ENCODE measurements at places on chromosomes 13 and 19.

DNA sequence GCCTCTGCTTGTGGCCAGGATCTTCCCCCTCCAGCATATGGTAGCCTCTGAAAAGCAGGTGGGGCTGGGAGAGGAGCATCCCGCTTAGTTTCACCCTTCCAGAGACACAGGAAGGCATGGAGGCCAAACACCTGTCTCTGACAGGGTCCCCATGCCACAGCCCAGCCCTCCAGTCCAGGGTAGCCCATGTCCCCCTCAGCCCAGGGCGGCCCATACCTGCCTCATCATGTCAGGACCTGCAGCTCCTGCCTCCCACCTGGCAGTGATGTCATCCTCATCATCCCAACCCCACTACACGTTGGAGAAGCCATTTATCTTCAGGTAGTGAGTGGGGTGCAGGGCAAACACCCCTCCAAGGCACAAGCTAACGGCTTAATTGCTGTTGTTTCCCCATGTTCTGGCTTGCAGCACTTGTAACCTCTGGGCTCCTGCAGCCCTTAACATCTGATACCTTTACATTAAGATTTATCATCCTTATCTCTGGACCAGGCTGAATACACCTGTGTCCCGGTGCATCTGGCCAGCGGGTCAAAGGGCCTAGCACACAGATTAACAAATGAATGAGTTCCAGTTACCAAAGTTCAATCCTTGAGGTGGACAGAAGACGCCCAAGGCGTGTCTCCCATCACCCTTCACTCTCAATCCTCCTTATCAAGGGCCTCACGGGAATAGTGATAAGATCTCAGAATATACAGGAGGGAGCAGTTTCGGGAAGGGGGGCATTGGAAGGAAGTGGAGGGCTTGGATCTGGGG is 22.2 kb downstream of the ZNF175 start:
- no peak for DNase-seq

DNA sequence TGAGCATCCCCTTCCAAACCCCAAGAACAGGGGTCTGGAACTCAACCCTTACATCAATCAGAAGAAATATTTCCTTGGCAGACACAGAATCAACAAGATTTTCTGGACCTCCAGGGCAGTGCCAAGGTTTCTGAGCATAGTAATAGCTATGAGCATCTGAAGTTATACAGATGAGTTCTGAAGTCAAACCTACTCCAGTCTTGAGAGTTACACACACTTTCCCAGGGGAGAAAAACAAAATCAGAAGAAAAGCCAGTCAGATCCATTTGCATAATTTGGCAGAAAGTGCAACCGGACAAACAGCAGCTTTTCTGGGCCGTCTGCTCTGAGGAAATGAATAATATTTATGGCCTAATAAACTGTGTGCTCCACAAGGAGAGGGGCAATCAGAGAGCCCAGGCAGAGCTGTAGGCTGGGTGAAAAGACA is 93.1 kb downstream of the KL start:
- DNase-seq = no peak

DNA sequence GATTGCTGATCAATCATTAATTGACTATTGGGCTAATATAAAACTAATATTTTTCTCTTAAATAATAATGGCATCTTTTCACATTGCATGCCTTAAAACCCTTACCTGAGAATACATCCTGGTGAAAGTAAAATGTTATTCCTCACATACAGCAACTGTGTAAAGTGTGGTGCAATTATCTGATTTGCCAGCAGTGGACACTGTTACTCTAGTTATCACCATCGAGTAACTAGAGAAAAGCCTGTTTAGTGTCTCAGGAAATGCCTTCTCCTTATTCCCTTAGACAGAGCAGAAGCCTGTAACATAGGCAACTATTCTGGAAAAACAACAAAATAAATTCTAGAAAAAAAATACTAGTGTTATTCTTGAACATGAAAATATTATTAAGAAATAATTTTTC is 459.8 kb downstream of the FGF14 start:
- no peak for DNase-seq

DNA sequence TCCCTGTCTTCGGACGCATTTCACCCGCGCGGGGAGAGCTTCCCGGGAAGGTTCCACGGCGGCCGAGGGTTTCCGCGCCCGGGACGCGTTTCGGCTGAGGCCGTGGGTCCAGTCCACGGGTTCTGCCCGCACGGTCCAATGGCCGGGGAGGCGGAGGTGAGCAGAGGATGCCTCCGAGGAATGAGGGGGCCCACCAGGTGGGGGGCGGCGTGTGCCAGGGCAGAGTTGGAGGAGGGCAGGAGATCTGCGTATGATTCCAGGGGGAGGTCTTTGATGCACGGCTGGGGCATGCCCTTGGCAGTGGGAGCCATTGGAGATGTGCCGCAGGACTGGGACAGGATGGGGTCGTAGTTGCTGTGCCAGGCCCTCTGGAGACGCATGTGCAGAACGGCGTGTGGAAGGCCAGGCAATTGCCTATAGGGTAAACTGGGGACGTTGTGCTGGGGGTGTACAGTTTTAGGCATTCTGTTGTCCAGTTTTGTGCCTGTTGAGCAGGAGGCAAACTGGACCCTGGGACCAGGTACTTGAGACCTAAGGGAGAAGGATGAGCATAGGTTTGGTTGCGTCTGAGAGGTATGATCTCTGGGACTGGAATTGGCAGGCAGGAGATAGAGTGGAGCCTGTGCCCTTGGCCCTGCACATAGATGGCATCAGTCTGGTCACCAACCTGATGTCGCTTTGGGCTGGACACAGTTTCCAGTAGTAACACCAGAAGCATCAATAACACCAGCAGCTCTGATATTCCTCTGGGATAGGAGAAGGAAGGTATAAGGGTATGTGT is 751 bp downstream of the ZNF584 start:
- peak; percentile 44 for DNase-seq

DNA sequence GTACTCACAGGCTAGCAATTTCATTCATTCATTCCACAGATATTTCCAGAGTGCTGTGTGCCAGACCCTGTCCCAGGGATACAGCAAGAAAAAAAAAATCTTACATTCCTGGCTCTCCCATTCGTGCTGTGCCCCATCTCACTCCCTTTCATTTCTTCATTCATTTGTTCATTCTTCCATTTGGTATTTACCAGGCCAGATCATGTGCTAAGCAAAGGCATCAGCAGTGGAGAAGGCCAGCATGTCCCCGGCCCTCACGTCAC is 2.3 kb downstream of the MAP3K10 start:
- no peak for DNase-seq

- no peak for DNase-seq
Measured at GRCh38 chr13:50745542-50746115, 97.9 kb downstream of the DLEU7 start.

DNA sequence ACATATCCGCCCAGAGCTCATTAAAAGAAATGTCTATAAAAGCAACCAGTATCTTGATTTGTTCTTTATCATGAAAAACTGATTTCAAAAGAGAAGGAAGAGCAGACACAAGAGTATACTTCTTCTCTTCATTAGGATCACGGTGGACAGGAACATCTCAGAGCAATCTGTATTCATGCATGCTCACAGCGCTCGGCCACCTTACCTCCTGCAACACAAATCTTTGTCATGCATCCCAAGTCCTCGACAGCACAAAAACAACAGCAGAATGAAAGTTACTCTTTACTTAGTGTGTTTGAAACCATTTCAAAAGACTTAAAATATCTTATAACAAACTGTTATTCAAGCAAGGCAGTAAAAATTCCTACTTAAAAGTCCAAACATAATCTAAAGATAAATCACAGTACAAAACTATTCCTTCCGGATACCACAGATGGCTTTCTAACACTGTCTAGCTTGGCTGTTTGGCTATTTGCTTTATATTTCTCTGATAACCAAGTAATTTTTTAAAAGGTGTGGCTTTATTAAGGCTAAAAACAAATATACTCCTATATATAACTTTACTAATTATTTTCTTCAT is 174.5 kb downstream of the TBC1D4 start:
- no peak for DNase-seq

- no peak for DNase-seq
Measured at GRCh38 chr19:16897856-16898161, 9.0 kb downstream of the F2RL3 start.

DNA sequence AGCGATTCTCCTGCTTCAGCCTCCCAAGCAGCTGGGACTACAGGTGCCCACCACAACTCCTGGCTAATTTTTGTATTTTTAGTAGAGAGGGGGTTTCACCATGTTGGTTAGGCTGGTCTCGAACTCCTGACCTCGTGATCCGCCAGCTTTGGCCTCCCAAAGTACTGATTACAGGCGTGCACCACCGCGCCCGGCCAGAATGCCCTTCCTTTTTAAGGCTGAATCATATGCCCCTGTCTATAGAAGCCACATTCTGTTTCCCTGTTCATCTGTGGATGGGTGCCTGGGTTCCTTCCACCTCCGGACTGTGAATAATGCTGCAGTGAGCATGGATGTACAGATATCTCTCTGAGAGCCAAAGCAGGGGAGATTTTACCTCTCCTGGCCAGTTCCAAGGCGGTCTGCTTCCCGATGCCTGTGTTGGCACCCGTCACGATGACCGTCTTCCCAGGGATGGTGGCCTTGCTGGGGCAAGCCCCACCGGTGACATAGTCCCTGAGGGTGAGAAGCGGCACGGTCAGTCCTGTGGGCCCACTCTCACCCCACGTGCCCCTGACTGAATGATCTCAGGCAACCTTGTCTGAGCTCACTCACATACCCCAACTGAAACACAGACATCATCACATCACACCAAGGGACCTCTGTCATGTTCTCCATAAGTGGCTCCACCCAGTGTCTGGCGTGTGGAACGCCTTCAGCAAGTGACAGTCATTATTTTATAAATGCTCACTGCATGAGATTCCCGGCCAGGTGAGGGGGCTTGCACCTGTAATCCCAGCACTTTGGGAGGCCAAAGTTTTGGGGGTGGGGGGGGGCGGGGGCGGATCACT is 4.0 kb downstream of the RDH13 start:
- no peak for DNase-seq

- DNase-seq = peak; percentile 7
Measured at GRCh38 chr13:43193789-43194420, 170.5 kb downstream of the DNAJC15 start.

GRCh38 chr13:30504081-30504480 is 38.3 kb upstream of the HMGB1 start:
- DNase-seq = no peak

GRCh38 chr19:45507872-45508416 is 665 bp downstream of the VASP start:
- peak; percentile 10 for DNase-seq

GRCh38 chr13:29748097-29748496 is 102.3 kb downstream of the UBL3 start:
- no peak for DNase-seq

- DNase-seq = peak; percentile 67
Measured at GRCh38 chr19:3544742-3545668, 6.0 kb downstream of the TEKTIP1 start.

DNA sequence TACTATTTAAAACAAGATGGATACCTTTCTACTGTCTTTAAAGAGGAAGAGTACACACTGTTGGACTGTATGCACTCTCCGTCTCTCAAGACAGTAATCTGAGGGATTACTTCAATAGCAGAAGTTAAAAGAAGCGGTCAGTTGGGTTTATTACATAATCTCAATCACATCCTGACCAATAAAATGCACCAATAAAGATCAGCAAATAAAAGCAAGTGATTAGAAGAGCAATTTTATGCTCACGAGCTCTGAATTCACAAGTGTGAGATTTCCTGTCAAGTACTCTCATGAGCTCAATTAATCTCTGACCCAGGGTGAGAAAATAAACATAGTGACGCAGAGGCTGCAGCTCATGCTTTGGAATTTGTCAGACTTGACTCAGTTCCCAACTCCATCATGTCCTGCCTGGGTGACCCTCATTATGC is 12.2 kb downstream of the ABCC4 start:
- DNase-seq = no peak

GRCh38 chr13:28339419-28339818 is 155.5 kb downstream of the FLT1 start:
- DNase-seq = no peak

DNA sequence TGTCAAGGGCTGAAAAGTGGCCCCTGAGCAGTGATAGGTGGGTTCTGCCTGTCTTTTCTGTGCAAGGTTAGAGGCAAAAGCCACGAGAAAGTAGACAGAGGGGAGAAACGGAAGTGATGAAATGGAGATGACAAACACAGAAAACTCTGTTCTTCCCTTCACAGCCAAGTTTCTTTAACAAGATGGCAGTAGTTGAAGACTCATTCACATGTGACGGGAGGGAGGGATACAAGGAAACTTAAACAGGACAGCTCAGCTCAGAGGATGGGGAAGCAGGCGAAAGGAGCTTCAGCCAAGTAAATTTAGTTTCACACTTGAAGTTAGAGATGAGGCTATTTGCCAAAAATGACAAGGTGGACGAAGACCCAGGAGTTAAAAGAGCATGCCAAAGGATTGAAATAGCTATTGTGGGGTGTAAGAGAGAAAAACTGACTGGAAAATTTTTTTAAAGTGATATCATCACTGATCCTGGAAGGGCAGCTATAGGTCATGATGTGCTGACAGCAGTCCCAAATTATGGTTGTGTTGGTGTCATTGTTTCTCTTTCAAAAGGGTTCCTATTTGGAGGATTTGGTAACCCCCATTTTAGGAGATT is 347.9 kb downstream of the EFNB2 start:
- DNase-seq = no peak

DNA sequence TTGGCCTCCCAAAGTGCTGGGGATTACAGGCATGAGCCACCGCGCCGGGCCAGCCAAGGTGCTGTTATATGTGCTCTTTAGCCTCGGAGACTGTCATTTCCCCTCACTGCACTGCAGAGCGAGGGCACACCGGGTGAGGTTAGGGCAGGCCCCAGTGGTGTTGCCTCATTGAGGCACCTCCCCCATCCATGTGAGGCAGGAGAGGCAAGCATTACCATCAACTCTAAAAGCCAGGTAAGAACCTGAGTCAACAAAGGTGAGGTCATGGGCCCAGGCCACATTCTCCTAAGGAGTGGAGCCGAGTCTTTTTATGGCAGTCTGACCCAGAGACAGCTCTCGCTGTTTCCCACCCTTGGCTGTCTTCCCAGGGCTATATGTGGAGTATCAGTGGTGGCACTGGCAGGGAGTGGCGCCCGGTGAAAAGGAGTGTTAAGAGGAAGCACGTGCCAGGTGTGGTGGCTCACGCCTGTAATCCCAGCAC is 10.9 kb downstream of the B3GNT8 start:
- no peak for DNase-seq

- DNase-seq = no peak
Measured at GRCh38 chr19:7188698-7189629, 105.2 kb downstream of the INSR start.

- DNase-seq = no peak
Measured at GRCh38 chr13:31786011-31786410, 46.7 kb downstream of the RXFP2 start.

- peak; percentile 52 for DNase-seq
Measured at GRCh38 chr19:40718774-40719391, 2.0 kb downstream of the ITPKC start.

GRCh38 chr19:30978639-30979038 is 370.6 kb downstream of the TSHZ3 start:
- DNase-seq = no peak

GRCh38 chr13:110443622-110444225 is 117.8 kb downstream of the RAB20 start:
- DNase-seq = no peak

GRCh38 chr13:27130223-27130978 is 41.2 kb downstream of the USP12 start:
- no peak for DNase-seq
